Naive thymus-derived CD4-positive, alpha-beta T cell (primary cell): ENCODE measurements at places on chromosomes 11 and 22. TPM values are rescaled to one million over a fixed set of nuclear protein-coding genes. Genes with fewer than 3 reads are reported as not detected.

Gene KLHL35
- total RNA-seq, result 1.1 TPM

Gene TMPRSS5
- total RNA-seq, result 0.97 TPM

Gene CBL
- 37.0 TPM for total RNA-seq

- no peak overlapping the region for H3K27ac ChIP-seq
- no peaks in the 10 kb centered on the region for H3K36me3 ChIP-seq
- no peak for DNase-seq
- no peaks in the 10 kb centered on the region for H3K27me3 ChIP-seq
- no peaks in the 10 kb centered on the region for H3K4me1 ChIP-seq
- H3K4me3 ChIP-seq, result no peak overlapping the region
Observed at GRCh38 chr11:108966978-108967377, 302.1 kb downstream of the DDX10 start.

DNA sequence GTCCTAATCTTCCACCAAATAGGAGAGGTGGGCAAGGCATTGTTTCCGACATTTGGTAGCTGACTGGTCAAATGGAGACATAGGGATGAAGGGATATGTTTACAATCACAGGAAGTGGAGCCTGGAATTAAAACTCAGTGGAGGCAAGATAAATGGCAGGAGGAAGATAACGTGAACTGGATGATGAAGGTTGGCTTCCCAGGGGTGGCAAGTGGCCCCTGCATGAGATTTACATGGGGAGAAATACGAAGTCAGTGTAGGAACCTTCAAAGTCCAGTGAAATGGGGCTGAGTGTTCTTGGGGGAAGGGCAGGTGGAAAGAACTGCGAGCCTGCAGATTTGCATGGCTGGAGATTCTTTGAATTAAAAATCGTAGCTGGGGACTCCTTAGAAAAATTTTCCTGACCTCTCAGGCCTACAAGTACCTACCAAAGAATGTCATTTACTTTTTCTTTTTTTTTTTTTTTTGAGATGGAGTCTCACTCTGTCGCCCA, 724 bp upstream of the FOXRED2 start:
- H3K27me3 ChIP-seq, result no peaks in the 10 kb centered on the region
- no peak for DNase-seq
- peaks cover 9% of the 10 kb centered on the region for H3K36me3 ChIP-seq
- H3K27ac ChIP-seq, result peak overlapping the region; percentile 72
- H3K4me3 ChIP-seq, result peak overlapping the region; percentile 67
- peaks cover 11% of the 10 kb centered on the region for H3K4me1 ChIP-seq

DNA sequence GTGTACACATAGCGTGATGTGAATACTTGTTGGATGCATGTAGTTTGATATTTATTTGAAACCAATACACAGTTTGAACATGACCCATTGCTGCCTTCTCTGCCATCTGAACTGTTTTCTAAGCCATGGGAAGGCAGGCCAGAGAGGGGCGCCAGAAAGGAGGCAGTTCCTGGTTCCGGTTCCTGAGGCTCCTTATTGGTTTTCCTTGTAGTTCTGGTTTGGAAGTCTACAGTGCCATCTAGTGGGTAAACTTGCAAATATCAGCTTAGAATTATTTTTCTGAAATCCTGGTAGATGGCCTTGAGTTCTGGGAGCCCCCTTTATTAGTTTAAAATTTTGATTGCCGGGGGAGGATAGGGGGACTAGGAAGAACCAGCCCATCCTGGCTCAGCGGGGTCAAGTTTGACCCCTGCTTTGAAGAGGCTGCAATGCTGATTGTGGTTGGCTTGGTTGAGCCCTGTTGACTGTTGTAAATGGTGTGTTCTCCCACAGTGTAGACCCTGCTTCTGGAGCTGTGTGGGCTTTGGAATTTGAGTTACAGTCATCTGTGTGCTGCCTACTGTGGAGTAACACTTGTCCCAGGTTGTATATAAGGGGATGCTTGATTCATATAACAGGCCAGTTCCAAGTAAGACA, 48.4 kb downstream of the GRAMD1B start:
- no peak overlapping the region for H3K27ac ChIP-seq
- peak; percentile 41 for DNase-seq

Gene PHETA2
- 0.94 TPM for total RNA-seq

Gene IL17REL
- total RNA-seq, result not detected

DNA sequence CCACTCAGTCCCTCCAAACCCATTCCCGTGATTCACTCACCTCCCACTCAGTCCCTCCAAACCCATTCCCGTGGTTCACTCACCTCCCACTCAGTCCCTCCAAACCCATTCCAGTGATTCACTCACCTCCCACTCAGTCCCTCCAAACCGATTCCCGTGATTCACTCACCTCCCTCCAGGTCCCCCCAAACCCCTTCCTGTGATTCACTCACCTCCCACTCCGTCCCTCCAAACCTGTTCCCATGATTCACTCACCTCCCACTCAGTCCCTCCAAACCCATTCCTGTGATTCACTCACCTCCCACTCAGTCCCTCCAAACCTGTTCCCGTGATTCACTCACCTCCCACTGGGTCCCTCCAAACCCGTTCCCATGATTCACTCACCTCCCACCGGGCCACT, 639.6 kb downstream of the BRD1 start:
- H3K27ac ChIP-seq, result no peak overlapping the region
- H3K36me3 ChIP-seq, result no peaks in the 10 kb centered on the region
- no peaks in the 10 kb centered on the region for H3K4me1 ChIP-seq
- H3K27me3 ChIP-seq, result no peaks in the 10 kb centered on the region

DNA sequence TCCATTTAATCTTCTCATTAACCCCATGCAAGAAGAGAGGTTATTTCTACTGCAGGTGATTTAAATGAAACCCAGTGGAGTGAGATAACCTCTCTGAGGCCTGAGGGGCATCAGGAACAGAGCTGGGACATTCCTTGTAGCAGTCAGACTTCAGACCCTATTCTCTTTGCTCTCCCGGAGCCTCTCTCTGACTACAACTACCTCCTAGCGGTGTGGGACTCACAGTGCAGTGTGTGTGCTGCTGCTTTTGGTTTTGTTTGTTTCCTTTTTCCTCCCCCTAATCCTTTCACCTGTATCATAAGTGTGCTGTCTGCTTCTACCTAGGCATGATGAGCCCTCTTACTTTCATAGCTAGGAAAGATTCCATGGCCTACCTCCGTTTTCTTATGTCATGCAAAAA, 769.6 kb downstream of the NTM start:
- H3K27me3 ChIP-seq, result no peaks in the 10 kb centered on the region
- no peaks in the 10 kb centered on the region for H3K4me1 ChIP-seq
- no peak overlapping the region for H3K4me3 ChIP-seq
- H3K27ac ChIP-seq, result no peak overlapping the region
- no peaks in the 10 kb centered on the region for H3K36me3 ChIP-seq

Gene DEUP1
- not detected for total RNA-seq

- no peak overlapping the region for H3K27ac ChIP-seq
- H3K4me1 ChIP-seq, result peaks cover 6% of the 10 kb centered on the region
- H3K27me3 ChIP-seq, result no peaks in the 10 kb centered on the region
- DNase-seq, result no peak
- no peak overlapping the region for H3K4me3 ChIP-seq
- no peaks in the 10 kb centered on the region for H3K36me3 ChIP-seq
Observed at GRCh38 chr11:35337136-35337913, 82.0 kb downstream of the SLC1A2 start.

Gene OR52I1
- total RNA-seq, result not detected

Gene KIAA1671
- total RNA-seq, result 4.5 TPM

- H3K4me1 ChIP-seq, result peaks cover 24% of the 10 kb centered on the region
- no peaks in the 10 kb centered on the region for H3K27me3 ChIP-seq
- no peak for DNase-seq
- no peak overlapping the region for H3K4me3 ChIP-seq
Observed at GRCh38 chr11:57422669-57423068, 4.3 kb downstream of the SLC43A3 start.

- no peak for DNase-seq
- H3K27me3 ChIP-seq, result no peaks in the 10 kb centered on the region
- H3K36me3 ChIP-seq, result no peaks in the 10 kb centered on the region
- no peaks in the 10 kb centered on the region for H3K4me1 ChIP-seq
Observed at GRCh38 chr11:130710497-130711012, 205.7 kb downstream of the SNX19 start.

GRCh38 chr22:18085188-18085587, 7.4 kb downstream of the PEX26 start:
- no peaks in the 10 kb centered on the region for H3K4me1 ChIP-seq
- H3K36me3 ChIP-seq, result peaks cover 32% of the 10 kb centered on the region
- no peak overlapping the region for H3K27ac ChIP-seq
- H3K27me3 ChIP-seq, result no peaks in the 10 kb centered on the region
- DNase-seq, result no peak

DNA sequence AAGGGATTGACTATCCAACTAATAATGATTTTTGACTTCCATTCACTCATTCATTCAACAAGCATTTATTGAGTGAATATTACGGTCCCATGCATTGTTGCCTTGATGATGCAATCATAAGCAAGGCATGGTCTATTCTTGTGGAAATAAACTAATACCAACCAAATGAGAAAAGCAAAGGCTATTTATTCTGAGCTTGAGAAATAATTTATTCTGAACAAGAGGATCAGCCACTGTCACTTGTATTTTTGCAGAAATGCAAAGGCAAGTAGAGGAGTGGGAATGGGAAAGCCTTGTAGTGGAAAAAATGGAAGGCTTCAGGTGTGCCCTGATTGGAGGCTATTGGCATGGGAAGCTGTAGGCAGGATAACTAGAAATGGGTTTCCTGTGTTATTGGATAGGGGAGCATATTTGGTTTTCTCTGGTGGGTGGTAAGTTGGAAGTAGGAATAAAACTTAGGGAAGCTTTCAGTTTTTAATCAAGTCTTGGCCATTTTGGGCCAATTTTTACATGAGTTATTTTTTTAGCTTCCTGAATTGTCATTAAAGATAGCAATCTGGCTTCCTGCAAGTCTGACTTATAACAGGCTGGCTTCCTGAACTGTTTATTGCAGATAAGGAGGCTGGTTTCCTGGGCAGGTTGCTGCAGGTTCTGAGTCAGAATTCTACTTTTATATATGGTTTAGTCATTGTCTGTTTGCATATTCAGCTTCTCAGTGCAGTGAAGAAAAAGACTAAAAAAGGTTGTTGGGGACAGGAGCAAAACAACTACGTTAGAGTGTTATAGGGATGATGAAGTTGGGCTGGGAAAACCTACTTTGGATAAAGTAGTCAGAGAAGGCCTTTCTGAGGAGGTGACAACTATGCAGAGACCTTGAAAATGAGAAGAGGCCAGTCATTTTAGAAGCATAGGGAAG, 106.7 kb downstream of the APIP start:
- no peaks in the 10 kb centered on the region for H3K4me1 ChIP-seq
- H3K4me3 ChIP-seq, result no peak overlapping the region

DNA sequence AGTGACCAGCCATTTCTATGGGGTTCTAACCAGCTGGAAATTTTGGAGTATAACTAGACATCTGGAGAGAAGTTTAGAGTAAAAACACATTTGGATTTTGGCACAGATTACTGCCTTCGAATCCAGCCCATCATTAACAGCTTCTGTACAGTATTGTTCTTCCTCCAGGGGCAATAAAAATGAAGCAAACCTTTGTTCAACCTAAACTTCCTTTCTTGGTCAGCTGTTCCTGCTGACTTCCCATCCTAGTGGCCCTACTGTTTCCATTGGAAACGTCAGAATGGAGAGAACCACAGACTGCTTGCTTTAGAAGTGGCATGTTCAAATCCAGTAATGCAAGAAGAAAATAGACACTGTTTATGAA, 203.7 kb upstream of the MTMR2 start:
- no peak overlapping the region for H3K27ac ChIP-seq
- no peaks in the 10 kb centered on the region for H3K27me3 ChIP-seq
- H3K4me3 ChIP-seq, result no peak overlapping the region
- no peak for DNase-seq

DNA sequence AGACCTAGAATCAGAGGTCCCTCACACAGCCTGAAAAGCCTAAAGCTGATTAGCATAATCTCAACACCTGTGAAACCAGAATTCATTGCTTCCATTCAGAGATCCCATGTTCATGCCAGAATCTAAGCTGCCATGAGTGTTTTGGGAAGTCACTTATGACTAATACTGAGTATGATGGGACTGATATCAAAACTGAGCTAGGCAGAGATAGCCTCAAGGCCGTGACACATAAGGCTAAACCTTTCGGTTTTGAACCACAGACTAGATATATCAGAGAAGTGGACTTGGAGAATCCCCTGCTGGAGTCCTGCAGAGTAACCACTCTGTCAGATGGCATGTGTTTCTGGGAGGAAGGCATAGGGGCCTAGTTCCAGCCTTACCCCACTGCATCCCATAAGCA, 23.1 kb upstream of the GLYATL2 start:
- H3K4me1 ChIP-seq, result no peaks in the 10 kb centered on the region
- no peaks in the 10 kb centered on the region for H3K36me3 ChIP-seq
- H3K27me3 ChIP-seq, result no peaks in the 10 kb centered on the region
- DNase-seq, result no peak
- H3K4me3 ChIP-seq, result no peak overlapping the region

Gene NOL12
- total RNA-seq, result 45.3 TPM

GRCh38 chr22:35128637-35129036, 62.7 kb downstream of the ISX start:
- H3K27me3 ChIP-seq, result no peaks in the 10 kb centered on the region
- H3K4me3 ChIP-seq, result no peak overlapping the region

Gene TRIOBP
- total RNA-seq, result 30.0 TPM
